ENCODE measurements at places on chromosomes 4 and X.
A peak's percentile ranks its signal among the peaks of the same experiment; 100 is the strongest.

DNA sequence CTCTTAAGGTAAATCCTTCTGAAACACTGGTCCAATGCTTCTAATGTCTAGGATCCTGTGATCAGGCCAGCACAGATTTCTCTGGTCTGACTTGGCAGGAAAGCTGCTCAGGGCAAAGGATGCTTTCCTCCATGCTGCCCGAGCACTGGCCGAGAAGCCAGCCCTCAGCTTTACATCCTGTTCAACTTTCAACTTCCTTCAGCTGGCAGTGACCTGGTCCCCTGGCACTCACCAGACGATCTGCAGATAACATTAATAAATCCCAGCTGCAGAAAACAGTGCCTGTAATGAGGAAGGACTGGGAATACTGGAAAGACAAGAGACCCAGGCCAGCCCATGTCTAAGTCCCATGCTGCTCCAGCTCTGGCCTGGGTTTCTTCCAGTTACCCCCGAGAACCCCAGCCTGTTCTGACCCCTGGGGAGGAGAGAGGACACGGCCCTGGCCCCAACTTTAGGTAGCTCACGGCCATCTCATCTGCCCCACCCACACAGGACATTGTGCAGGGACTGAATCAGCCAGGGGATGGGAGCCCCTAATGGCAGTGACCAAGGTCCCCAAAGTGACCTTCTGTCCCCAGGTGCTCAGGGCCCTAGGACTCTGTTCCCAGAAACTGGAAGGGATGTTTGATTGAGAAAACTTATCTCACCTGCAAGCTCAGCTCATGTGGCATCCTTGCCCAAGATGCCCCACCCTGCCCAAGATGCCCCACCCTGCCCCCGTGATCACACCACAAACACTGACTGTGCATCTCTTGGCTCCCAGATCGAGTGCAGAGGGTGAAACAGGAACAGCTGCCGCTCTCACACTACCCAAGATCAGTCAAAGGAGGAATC is 28.0 kb downstream of the JAKMIP1 start:
- peak; percentile 43 for DNase-seq

GRCh38 chrX:10156199-10157031 is at the start of gene CLCN4:
Gene CLCN4, plus strand, starts transcription at chrX:10156975. Its CDS starts 28,058 bp downstream, at chrX:10185033.
- DNase-seq = no peak

DNA sequence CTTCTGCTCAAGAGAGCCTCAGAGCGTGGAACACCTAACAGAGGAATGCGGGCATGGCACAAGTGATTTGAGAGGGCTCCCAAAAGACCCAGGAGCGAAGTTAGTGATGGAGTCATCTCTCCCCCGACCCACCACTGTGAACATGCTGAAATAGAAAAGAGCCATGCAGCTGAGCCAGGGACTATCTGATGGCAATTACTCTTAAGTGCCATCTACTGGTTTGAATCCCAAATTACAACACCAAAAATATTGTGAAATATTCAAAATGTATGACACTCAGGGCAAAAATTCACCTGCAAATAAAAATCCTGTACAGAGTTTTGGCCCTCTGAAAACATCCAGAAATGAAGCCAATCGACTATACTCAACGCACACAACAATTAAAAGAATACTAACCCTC is 2038.9 kb upstream of the ADGRL3 start:
- no peak for DNase-seq

GRCh38 chr4:100960232-100960631 is 387.1 kb downstream of the PPP3CA start:
- DNase-seq = no peak

GRCh38 chrX:130216320-130216719 is 44.6 kb downstream of the RAB33A start:
- no peak for DNase-seq
